Occipital lobe (tissue), 3 donors: ENCODE measurements at places on chromosomes 2 and 18. TPM values are rescaled to one million over a fixed set of nuclear protein-coding genes. Genes with fewer than 3 reads are reported as not detected.

DNA sequence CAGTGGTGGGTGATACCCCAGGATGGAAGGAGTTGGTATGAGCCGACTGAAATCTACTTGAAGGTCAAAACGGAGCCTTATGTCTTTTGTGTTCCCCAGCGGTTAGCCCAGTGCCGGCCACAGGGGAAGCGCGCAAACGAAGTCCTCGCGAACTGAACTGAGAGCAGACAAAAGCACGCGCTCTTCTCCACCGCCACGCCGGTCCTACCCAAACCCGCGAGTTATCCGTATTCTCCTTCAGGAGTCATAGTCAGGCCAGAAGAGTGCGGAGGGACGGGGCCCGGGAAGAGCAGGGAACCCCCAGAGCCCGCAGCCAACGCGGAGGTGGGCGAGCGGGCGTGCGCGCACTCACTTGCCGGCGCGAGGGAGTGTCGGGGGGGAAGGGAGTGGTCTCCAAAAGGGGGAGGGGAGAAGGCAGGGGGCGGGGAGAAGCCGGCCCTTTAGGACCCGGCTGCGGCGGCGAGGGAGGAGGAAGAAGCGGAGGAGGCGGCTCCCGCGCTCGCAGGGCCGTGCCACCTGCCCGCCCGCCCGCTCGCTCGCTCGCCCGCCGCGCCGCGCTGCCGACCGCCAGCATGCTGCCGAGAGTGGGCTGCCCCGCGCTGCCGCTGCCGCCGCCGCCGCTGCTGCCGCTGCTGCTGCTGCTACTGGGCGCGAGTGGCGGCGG, at the start of gene IGFBP2:
Gene IGFBP2 (plus strand): TSS at position 469 of the 664 bp plus-strand sequence. CDS start 104 bp downstream, at position 573.
- DNase-seq: no peak

DNA sequence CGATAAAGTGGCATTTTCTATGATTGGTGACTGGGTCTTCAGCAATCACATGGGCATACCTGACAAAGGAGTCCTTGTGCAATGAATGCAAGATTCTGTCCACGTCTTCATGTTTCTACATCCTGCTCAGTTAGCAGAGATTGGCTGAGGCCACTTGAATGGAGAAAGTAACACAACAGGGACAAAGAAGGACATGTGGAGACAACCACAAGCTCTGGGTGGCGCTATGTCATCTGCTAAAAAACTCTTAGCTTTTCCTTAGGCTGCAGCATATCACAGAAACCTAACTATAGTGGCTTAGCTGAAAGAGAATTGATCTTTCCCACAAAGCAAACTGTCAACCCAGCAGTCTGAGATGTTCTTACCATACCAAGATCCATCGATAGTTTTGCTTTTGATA, 1109.7 kb downstream of the SOCS6 start:
- no peak for DNase-seq

GRCh38 chr2:173996766-173997165, 31.6 kb upstream of the SP3 start:
- no peak for DNase-seq

DNA sequence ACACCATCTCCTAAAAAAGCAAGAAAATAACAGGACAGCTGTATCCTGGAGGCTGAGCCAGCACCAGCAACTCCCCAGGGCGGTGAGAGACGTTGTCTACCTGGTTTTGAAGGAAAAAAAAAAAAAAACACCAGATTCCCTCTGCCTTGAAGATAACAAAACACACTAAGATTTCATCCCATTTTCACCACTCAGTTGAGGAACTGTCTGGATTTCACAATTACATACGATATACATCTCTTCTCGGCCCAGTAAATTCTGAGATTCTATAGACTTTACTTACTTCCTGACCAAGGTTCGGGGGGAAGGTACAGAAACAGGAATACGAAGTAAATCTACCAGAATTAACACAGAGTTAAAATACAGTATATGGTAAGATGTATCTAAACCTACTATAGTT, 8.5 kb downstream of the ZNF516 start:
- DNase-seq: no peak

- peak; percentile 11 for DNase-seq
Measured at GRCh38 chr18:51666763-51667191, 469.3 kb upstream of the MEX3C start.

GRCh38 chr18:76657911-76658470, 162.9 kb upstream of the ZNF516 start:
- DNase-seq: no peak

- DNase-seq: no peak
Measured at GRCh38 chr18:51537487-51537886, 340.0 kb upstream of the MEX3C start.

DNA sequence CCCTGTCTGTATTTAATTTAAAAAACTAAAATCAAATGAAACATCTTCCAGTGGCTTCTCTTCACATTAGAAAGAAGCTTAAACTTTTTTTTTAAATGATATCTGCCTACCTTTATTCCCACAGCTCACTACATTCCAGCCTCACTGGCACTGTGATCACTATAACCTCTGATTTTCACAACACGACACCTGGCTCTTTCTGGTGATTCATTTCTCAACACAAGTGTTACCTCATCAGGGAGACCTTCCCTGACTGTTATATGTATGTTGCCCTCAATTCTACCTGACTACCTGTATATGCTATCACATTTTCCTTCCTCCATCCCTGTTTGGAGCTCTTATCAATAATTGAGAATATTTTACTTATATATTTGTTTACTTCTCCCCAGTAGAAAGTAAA, 76.6 kb downstream of the BAZ2B start:
- DNase-seq: no peak

DNA sequence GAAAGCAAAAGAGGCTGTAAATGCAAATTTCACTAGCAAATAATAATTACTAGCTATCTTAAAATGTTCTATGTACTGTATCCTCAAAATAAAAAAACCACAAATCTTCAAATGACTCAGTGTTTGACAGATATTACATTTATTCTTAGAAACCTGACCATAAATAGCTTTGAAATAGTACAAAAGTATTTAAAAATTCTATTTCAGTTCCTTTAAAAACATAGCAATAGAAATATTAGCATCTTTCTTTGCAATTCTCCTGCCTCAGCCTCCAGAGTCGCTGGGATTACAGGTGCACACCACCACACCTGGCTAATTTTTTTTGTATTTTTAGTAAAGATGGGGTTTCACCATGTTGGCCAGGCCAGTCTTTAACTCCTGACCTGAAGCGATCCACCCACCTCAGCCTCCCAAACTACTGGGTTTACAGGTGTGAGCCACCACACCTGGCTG, 50.6 kb downstream of the MSH6 start:
- no peak for DNase-seq

NOP58 gene
- total RNA-seq: 68.2 TPM

DNA sequence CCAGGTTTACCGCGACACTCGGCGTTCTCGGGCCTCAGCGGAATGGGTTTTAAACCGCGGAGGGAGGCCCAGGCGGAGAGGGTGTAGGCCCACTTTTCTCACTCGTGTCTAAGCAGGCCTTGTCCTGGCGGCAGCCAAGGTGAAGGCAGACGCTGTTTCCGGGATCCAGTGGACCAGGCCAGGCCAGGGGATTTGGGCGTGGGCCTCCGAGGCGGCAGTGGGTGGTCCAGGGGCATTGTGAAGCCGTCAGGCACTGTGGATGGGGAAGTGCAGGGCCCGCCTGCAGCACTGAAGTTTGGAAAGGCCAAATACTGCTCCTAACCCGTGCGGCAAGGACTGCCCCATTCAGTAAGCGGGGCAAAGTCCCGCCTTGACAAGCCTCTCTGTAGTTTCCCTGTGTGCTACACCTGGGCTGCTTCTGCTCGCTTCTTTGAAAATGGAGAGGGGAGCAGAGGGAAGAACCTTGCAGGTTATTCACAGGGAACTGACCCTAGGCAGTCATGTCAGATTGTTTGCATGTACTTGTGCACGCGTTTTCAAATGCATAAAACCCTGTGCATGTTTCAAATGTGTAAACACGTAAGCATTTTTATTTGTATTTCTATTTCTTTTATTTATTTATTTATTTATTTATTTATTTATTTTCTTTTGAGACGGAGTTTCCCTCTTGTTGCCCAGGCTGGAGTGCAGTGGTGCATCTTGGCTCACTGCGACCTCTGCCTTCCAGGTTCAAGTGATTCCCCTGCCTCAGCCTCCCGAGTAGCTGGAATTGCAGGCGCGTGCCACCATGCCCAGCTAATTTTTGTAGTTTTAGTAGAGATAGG, 7.5 kb upstream of the DLX2 start:
- DNase-seq: no peak

DNA sequence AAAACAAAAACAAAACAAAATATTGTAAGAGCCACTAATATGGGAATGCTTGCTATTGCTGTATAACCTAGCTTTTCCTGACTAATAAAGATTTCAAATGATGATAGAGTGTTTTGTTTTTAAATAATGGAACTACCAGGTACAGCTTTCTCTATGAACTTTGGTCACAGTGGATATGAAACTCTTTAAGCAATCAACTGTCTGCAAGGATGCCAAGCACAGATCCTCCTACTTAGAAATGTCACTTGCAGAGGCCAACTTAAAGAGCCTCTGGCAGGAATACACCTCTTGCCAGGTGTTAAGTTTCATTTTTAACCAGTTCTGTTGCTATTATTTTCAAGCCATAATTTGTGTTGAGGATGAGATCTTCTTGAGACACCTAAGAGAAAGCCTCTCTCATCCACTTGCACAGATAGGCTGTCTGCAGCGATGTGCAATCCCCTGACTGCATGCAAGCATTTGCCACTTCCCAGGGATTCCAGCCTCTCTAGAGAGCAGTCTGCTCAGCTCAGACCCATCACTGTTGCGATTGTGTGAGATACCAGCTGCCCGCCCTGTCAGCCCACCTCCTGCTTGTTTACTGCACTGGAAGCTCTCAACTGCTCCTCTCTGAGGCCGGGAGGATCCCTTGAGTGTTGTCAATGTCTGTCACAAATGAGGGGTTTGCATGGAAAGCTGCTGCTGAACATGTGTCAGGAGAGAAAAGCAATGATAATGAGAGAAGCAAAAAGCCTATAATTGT, 86.1 kb upstream of the SCG2 start:
- DNase-seq: no peak

DNA sequence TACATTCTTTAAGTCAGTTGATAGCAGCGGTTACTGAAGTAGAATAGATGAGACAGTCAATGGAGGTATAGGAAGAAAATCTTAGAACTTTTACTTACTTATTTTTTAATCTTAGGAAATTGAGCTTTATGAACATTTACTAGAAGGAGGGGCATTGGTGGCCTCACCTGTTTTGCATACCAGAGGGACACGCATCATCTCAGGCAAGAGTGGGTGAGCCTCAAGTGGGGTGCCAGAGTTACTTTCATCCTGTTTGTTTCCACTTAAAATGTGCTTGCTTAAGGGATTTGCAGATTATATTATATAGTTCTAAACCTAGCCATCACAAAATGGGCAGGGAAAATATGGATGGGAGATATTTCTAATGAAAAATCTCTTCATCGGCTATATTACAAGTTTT, 61.6 kb downstream of the WDR7 start:
- no peak for DNase-seq

GRHL1 gene
- total RNA-seq: 4.1 TPM

CLEC4F gene
- total RNA-seq: not detected

IL1RN gene
- total RNA-seq: not detected

GRCh38 chr18:75474332-75474731, 46.8 kb upstream of the SMIM21 start:
- no peak for DNase-seq

GRCh38 chr2:143489145-143489544, 359.9 kb downstream of the ARHGAP15 start:
- no peak for DNase-seq

CNDP2 gene
- total RNA-seq: 32.6 TPM

VWC2L gene
- total RNA-seq: 20.9 TPM

CCDC68 gene
- total RNA-seq: 0.62 TPM

- no peak for DNase-seq
Measured at GRCh38 chr2:85400541-85401463, 9.4 kb downstream of the CAPG start.

GRCh38 chr2:106187273-106187891, 6.7 kb downstream of the UXS1 start:
- no peak for DNase-seq

DNA sequence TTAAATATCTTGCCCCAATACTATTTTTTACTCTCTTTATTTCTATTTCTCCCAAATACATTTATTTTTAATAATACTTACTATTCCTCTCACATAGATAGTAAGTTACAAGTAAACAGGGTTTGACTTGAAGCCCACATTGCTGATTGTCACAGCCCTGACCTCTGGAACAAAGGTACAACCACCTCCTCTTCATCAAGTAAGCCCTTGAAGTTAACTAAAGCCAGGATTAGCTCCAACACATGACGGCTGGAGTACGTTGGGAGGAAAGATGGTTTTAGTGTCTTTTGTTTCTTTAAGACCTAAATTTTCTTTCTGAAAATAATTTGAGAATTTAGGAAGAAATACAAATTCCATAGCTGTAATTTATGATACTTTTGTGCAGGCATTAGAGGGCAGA, 949 bp downstream of the MYOM1 start:
- DNase-seq: no peak

- DNase-seq: no peak
Measured at GRCh38 chr2:158782136-158782535, 13.0 kb upstream of the DAPL1 start.

- DNase-seq: no peak
Measured at GRCh38 chr18:50636366-50637057, 76.6 kb downstream of the MAPK4 start.

DNA sequence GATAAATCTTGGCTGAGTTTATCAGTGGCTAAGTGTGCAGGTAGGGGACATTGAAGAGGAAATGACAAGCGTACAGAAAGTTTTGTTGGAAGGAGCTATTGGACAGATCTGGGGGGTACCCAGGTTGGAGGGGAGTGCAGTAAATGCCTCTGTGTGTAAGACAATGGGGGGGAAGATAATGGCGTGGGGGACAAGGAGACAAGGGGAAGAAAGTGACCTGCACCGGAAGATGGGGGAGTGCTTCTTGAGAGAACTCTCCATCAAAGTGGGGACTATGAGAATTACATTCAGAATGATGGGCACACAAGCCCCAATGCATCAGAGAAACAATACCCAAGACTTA, 190.0 kb downstream of the ALPK2 start:
- DNase-seq: no peak

- DNase-seq: no peak
Measured at GRCh38 chr18:48391868-48392267, 17.3 kb downstream of the ZBTB7C start.

DNA sequence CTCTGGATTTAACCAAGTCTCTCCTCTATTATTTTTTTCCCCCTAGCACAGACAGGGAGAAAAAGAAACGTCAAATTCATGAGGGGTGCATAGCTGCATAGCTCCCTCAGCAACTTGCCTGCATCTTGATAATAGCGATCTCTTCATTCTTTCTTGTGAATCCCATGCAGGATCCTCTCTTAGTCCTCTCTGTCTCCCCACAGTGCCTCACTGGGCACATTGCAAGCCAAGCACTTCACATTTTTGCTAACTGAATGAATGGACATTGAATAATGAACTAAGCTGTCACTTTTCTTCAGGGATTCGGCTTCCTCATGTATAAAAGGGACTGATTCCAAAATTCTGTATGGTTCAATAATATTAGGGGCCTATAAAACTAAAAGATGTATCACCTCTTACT, 2.9 kb upstream of the EPB41L3 start:
- peak; percentile 18 for DNase-seq

- DNase-seq: no peak
Measured at GRCh38 chr2:74548285-74548899, 5.3 kb downstream of the LOXL3 start.
